ENCODE measurements at places on chromosomes 2 and 18.

DNA sequence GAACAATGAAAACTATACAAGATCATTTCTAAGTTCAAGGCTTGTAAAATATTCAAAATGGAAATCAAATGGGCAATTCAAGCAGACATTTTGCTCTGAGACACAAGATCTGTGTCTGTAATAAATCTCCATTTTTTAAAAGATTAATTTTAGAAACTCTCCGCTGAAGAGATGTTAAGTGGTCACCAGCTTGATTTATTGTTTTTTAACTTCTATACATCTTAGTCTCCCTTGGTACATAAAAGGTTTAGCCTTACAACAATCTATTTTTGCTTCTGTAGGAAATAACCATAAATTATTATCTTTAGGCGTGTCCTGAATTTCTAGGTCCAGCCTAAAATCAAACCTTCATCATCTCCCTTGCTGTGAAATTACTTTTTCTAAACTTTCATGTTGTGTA lies 553.6 kb downstream of the NRXN1 start:
- DNase-seq: no peak

GRCh38 chr18:68713131-68713530 lies 1.8 kb downstream of the TMX3 start:
- no peak for DNase-seq

DNA sequence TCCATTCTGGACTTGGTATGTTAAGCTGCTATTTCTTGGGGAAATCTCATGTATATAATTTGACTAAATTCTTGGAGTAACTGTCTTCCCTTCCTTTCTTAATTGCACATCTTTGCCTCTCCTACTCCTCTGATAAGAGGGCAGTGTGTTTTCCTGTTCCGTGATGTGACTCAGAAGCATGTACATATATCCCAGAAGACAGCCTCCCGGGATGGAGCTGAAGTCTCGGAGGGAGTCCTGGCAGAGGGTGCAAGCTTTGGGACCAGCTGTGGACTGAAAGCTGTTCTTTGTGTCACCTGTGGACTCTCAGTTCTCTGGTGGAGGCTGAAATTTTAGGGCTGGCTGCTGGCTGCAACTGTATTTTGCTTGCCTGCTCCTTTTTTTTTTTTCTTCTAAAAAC lies 54.7 kb upstream of the MGAT5 start:
- no peak for DNase-seq

GRCh38 chr2:32453242-32454062 lies 96.6 kb downstream of the BIRC6 start:
- DNase-seq: no peak

DNA sequence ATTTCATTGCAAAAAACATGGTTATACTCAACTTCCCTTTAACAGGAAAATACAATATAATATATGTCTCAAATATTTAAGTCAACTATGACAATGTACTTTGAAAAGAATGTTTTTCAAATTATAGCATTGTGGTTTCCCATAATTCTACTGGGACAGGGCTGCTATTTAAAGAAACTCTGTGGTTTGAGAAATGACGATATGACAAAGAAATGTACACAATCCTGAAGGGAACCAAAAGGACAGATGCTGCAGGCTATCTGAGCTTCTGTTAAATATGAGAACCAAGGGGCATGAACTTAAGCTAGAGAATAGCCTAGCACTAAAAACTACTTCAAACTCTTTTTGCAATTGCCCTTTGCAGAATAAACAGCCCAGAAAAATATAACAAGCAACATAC lies 415.9 kb downstream of the GRB14 start:
- no peak for DNase-seq

DNA sequence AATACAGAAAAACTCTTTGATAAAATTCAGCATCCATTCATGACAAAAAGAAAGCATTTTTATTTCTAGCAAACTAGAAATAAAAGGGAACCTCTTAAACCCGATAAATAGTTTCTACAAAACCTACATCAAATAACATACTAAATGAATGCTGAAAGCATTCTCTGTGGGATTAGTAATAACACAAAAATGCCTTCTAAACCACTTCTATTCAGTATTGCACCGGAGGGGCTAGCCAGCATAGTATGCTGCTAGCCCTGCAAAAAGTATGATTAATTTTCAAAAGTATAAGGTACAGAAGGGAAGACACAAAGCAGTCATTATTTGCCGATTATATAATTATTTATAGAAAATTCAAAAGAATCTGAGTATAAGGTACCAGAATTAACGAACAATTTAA lies 145.2 kb downstream of the DTNB start:
- no peak for DNase-seq

- no peak for DNase-seq
Measured at GRCh38 chr2:30073523-30073922, 73.3 kb upstream of the YPEL5 start.

DNA sequence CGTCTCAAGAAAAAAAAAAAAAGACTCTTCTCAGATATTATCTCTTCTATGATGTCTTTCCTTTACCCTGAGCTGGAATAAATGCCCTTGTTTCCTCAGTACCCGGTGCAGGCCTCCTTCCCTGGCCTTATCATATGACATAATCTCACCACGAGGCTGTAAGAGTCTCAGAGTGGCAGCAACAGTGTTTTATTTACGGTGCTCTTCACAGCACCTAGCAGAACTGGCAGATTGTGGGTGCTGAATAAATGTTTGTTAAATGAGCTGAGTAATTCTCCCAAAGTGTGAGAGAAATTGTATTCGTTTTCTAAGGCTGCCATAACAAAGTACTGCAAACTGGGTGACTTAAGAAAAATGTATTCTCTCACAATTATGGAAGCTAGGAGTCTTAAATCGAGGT lies 82.8 kb upstream of the CD28 start:
- no peak for DNase-seq

DNA sequence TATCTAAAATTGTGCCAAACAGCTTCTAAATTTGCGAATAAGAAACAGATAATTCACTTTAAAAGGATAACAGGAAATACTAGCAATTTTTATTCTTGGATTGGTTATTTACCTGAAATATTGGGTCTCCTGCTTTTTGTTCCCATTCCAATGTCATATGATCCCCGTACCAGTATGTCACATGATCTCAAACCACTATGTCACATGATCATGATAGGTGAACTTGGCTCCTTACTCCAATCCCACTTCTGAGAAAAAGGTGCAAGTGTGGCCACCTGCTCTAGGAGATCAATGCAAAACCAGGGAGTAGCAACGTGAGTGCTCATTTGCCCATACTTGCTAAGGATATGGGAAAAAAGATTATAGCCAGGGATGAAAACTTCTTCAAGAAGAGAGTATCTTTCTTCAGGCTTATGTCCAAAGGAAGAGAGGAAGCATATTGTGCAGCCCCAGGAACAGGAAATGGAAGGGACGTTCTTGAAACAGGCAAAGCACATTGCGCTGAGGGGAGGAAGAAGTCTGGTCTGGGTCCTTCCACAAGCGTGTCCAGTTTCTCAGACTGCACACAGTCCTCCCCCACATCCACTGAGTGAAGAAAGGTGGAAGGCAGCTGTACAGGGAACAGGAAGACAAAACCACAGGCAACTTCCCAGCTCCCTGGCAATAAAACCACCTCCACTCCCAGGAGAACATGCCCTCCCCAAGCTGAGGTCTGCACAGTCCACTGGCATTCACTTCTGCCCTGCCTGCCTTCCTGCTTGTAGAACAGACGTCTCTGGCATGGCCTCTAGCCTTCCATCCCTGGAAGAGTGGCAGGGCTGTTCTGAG lies at the start of gene LYG2:
Gene LYG2, minus strand, starts transcription at position 176 of the 828 bp plus-strand sequence. CDS start 1,406 bp downstream, outside the sequence.
- DNase-seq: no peak

DNA sequence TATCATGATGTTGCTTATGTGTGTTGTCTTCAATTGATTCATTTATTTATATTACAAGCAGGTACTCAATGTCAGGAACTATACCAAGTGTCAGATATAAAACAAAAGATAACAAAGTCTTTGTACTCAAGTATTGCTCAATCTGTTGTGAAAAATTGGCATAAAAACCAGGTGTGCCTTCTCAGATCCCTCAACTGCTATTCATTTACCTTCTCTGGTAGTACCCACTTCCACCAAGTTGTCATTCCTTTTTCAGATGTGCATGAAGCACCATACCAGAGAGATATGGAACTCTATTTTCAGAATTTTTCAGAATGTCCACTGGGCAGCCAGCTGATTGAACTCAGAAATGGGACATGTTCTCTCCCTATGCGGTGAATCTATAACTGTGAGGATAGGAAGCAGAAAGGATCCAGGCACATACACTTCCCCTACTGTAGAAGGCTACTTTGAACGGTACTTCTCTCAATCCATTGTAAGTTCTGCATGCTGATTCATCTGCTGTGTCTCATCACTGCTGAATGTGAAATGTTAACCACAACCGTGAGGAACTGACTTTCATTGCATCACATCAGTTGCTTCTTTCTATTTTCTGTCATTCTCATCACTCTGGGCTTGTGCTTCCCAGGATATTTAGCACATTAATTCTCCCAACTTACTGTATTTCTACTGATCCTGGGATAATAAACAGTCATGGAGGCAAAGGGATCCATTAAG lies 1621.3 kb downstream of the SUCLG1 start:
- no peak for DNase-seq

DNA sequence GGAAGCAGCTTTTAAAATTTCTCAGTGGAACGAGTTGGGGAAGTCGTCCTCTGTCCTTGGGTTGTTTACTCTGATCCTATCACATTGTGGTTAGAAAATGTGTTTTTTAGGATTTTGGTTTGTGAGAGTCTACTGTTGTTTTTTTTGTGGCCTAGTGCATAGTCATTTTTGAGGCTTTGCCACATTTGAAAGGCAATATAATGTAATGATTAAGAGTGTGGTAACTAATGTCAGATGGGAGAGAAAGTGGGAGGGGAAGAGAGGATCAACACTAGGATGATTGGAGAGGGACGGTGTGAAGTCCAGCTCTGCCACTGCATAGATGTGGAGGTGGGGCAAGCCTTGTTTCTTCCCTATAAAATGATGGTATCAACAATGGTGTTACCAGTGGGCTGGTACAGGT lies 8.5 kb downstream of the SP140L start:
- DNase-seq: no peak

DNA sequence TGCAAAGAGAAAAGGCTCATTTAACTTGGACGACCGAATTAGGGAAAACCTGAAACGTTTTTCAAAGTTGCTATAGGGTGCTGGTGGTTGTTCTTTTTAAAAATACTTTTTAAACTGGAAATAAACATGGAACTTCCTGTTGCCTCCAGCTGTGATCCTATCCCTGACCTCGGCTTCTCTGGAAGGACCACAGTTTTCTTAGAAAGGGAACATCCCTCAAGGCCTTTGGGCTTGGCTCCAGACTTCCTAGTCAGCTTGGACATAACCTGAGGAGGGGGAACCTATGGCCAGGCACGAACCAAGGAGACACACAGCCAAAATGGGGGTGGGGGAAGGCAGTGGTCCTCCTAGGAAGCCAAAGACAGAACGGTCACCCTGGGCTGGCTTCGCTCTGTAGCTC lies 57.7 kb downstream of the CENPO start:
- no peak for DNase-seq

DNA sequence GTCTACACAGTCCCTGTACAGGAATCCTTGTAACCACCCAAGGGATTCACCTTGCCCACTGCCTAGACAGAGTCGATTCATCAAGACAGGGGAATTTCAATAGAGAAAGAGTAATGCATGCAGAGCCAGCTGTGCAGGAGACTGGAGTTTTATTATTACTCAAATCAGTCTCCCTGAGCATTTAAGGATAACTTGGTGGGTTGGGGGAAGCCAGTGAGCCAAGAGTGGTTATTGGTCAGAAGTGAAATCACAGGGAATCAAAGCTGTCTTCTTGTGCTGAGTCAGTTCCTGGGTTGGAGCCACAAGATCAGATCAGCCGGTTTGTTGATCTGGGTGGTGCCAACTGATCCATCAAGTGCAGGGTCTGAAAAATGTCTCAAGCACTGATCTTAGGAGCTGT lies 17.8 kb upstream of the FAM98A start:
- no peak for DNase-seq

DNA sequence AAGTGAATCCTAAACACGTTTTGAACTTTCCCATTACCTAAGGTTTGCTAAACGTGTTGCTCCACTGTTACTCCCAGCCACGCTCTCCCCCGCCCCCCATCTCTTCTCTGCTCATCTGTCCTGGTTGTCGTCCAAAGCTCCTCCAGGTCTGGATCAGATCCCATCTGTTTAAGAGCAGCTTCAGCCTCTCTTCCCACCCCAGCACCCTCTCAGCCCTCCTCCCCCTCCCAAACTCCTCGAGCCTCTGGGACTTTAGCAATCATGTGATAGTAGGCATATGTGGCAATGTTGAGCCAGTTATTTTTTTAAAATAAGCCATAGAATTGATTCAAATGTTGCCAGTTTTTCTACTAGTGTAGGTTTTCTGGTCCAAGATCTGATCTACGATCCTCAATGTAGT lies 20.0 kb upstream of the LPIN1 start:
- DNase-seq: no peak

- no peak for DNase-seq
Measured at GRCh38 chr2:189544318-189545042, 36.1 kb downstream of the SLC40A1 start.

DNA sequence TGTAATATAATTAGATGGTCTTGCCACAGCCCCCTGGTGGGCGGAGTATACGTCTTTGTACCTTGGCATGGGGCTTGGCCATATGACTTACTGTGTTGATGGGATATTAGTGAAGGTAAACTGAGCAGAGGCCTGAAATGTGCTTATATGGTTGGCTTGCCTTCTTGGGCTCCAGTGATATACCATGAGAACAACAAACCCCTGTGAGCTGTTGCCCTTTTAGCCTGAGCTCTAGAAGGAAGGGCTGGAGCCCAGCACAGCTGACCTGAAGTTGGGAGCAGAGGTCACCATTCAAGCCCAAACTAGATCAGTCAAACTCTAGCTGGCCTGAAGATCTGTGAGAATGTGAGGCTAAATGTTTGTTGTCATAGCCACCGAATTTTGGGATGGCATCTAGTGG lies 75.2 kb upstream of the CD302 start:
- no peak for DNase-seq

DNA sequence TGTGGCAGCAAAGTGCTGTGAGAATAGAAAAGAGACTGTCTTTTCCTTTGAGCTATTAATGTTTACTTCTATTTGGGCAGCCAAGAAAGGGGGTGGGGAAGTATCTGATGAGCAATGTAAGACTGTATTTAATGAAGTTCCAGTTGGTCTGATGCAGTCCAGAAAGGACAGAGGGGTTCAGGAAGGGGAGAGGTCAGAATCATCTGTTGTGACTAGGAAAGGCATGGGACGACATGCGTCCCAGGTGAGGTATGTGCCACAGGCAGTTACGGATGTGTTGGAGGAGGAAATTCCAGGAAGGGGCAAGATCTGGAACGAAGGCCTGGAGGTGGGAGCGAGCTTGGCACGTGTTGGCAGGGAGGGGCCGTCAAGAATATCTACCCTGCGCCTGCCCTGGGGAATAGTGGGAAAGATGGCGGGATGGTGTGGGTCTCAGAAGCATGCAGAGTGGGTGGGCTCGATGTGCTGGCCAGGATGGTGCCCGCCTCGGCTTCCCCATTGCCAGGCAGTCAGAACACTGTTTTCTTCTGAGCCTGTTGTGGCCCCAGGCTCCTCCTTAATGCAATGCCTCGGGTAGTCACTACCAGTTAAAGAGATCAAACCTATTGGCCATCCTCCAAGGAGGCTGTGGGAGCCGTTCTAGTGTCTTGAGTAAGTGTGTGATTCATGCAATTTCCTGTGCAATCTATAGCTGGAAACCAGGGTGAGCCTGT lies 57.8 kb upstream of the TXNDC2 start:
- DNase-seq: no peak
